ENCODE measurements at places on chromosomes 7 and 10.
A peak's percentile ranks its signal among the peaks of the same experiment; 100 is the strongest.

DNA sequence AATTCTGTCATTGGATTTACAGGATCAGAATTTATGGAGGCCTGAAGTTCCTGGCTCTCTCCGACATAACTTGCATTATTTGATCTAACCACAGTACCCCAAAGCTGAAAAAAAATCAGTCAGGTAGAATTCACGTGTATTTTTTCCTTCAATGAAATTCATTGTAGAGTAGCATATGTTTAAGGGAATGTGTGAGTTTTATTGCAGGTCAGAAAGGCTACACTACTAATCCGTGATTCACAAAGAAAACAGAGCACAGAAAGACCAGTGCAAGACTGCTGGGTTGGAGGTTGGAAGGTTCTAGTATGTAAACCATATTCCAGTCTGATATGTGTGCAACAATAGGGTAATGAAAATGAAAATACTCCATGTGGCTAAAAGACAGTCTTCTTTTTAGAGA is 247.0 kb upstream of the FERD3L start:
- no peak for DNase-seq

GRCh38 chr7:138662076-138662990 is 38.8 kb downstream of the SVOPL start:
- no peak for DNase-seq

DNA sequence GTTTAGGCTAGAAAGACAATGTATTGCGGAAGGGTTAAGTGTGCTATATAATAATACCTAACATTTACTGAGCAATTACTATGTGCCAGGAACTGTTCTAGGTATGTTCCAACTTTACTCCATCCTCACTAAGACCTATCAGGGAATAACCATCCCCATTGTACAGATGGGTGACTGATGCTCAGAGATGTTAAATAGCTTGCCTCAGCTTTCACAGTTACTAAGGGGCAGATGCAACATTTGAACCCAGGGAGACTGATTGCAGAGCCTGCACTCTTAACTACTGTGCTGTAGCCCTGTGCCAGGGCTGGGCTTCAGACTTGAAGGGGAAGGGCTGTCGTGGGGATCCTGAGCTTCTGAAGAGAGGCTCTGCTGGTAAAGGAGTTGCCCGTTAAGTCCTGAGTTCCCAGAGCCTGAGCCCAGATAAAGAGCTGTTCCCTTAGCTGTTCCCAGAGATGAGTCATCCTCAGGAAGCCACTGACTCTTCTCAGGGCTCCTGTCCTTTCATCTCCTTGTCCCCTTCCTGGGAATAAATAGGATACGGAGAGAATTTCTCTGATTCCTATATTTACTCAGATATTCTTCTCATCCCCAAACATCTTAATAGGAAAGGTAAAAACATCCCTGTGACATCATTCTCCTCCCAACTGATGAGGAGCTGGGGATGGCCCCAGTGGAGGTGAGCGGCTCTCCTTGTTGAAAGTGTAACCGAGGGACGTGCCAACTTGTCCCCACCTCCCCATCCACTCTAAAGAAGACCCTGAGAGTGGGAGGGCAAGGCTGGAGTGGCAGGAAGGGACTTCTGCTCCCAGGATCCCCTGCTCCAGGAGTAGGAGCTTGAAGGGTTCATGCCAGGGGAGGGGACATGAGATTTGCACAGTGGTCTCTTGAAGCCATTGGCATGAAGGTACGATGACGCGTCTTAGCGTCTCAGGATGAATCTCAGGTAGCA is 28.0 kb upstream of the HABP2 start:
- DNase-seq: no peak

DNA sequence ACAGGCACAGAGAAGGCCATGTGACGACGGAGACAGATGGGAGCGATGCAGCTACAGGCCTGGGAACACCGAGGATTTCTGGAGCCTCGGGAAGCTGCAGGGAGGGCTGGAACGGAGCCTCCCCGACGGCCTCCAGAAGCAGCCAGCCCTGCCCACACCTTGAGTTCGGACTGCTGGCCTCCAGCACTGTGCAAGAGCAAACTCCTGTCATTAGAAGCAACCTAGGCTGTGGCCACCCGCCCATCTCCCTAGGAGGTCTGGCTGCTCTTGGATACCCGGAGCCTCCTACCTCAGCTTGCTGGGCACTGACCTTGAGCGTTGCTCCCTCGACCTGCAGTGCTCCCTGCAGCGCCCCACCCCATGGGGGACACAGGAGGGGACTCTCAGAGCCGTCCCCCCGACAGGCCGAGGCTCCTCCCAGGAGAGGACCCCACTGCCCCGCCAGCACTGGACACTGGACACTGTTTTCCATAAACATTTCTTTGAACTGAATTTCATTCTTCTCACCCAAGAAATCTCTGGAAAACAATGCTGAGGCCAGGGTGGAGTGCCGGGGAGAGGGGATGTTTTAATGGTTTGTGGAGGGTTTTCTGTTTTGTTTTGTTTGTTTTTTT is 22.5 kb upstream of the TNRC18 start:
- no peak for DNase-seq

GRCh38 chr10:12628964-12629766 is 279.8 kb downstream of the CAMK1D start:
- peak; percentile 5 for DNase-seq

DNA sequence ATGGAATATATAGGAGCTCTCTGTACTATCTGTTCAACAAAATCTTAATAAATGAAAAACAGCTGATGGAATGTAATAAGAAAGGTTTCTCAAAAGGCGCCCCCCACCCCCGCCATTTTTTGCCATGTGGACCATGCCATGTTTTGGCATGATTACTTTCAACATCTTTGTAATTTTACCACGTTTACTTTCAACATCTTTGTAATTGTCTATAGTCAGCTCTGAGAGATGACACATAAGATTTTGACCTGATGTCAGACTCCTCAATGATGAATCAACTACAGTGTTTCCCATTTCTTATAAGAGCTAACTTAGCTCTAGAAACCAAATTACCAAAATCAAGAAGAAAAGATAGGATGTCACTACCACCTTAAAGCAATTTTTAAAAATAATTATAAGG is 144.9 kb upstream of the AHR start:
- DNase-seq: no peak

Data from adrenal gland (tissue), 19 donors.